ENCODE measurements at places on chromosomes 6 and 20.

- no peak for DNase-seq
These were observed 268.5 kb upstream of the ECI2 start for GRCh38 chr6:4403828-4404227.

- DNase-seq: no peak
These were observed 25.3 kb upstream of the TAAR1 start for GRCh38 chr6:132684272-132684671.

DNA sequence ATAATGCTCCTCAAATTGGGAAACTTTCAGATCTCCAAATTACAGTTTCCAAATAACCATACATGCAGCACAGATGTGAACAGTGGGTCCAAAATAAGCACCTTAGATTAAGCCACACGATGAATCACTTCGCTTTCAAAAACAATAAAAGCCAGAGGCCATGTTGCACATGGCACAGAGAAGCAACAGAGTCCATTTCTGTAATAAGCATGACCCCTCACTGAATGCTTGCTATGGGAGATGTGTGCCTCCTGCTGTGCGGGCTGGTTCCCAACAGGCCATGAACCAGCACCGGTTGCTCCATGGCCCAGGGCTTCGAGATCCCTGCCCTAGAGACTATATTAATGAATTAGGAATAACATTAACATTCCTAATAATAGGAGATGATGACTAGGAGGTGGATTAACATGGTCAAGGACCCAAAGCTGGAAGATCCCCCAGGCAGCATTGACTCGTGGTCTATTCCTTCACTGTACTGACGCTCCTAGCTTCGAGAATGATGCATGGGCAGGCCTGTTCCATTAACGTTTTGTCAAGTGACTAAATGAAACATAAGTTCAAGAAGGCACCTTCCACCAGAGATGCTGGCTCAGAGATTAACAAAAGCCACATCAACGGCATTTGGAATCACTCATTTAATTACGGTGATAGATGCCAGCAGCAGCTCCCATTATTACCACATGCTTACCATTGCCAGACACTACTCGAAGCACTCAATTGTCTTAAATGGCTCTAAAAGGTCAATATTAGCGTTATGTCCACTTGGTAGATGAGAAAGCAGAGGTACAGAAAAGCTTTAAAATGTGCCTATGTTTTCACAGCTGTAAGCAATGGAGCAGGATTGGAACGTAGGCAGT, 470.6 kb upstream of the AGPAT4 start:
- no peak for DNase-seq

GRCh38 chr6:23091795-23092194, 522.4 kb downstream of the HDGFL1 start:
- no peak for DNase-seq

GRCh38 chr6:169935861-169936260, 184.4 kb downstream of the ERMARD start:
- DNase-seq: no peak

Measured in cortex of kidney (tissue), 1 donor.